Iris pigment epithelial cell (primary cell): ENCODE measurements at places on chromosomes 12 and 14.

GRCh38 chr12:105921872-105922669 lies 216.7 kb downstream of the NUAK1 start:
- no peak for DNase-seq

DNA sequence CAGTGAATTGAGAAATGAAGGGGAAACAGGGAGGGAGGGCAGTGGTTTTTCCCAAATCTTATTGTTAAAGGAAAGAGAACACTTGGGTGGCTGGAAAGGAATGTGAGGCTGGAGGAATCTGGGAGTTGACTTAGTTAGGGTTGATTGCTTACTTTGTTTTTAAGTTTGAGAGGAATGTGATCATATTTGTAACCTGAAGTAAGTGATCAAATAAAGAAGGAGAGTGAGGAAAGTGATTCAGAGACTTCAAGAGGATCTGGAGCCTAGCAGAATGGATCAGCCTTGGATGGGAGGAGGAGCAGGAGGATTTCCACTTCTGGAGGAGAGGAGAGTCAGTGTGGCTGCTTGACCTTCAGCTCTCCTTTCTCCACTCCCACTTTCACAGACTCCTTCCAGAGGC lies 6.0 kb upstream of the LRP6 start:
- DNase-seq: no peak

GRCh38 chr12:101877806-101878242 lies 444 bp downstream of the DRAM1 start:
- DNase-seq: peak; percentile 37

GRCh38 chr12:76152181-76152807 lies 67.8 kb upstream of the NAP1L1 start:
- no peak for DNase-seq

- no peak for DNase-seq
Measured at GRCh38 chr12:54371328-54372112, 7.2 kb upstream of the GPR84 start.

DNA sequence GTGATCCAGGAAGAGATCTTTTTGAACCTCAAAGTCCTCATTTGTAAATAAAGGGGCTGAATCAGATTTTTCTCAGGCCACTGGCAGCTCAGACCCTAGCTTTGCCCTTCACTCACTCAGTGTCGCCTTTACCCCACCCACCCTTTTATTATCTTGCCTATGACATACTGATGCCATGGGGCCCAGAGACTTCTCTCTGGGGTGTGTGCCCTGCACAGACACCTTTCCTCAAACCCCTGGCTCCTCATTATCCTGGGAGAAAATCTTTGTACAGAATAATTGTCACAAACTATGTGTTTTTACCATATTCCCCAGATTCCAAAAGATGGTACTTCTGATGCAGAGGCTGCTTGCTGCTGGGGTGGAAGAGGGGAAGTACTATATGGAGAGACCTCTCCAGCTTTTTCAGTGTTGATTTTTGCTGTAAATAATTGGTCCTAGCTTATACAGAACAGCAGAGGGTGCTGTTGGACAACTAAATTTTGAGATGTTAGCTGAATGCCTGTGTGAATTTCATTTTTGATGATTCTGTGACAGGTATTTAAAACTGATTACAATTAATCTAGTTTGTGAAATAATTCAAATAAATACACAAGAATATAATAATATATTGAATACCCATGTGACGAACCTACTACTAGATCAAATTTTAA lies 53.9 kb upstream of the DCD start:
- peak; percentile 53 for DNase-seq

GRCh38 chr12:9244894-9245293 lies 36.7 kb upstream of the PZP start:
- DNase-seq: no peak

GRCh38 chr14:73851000-73851399 lies 631 bp upstream of the PTGR2 start:
- peak; percentile 21 for DNase-seq

GRCh38 chr12:12885096-12885792 lies 6.1 kb upstream of the GPRC5A start:
- no peak for DNase-seq
